ENCODE measurements at places on chromosomes 4 and X.

DNA sequence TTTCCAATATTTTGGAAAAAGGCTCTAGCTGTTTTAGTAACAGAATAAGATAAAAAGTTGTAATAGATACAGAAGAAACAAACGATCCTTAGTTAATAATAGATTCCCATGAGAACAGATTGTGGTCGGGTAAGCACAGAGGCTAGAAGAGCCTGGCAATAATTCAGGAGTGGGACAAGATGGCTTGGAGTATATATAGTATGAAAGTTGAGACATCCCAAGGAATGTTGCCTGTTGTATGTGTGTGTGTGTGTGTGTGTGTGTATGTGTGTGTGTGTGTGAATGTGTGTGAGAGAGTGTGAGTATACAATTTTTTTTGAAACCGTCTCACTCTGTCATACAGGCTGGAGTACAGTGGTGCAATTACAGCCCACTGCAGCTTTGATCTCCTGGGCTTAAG is 150.7 kb downstream of the PDGFC start:
- DNase-seq = no peak

- DNase-seq = no peak
These were observed 36.4 kb downstream of the NLRP2B start for GRCh38 chrX:57643698-57644097.

DNA sequence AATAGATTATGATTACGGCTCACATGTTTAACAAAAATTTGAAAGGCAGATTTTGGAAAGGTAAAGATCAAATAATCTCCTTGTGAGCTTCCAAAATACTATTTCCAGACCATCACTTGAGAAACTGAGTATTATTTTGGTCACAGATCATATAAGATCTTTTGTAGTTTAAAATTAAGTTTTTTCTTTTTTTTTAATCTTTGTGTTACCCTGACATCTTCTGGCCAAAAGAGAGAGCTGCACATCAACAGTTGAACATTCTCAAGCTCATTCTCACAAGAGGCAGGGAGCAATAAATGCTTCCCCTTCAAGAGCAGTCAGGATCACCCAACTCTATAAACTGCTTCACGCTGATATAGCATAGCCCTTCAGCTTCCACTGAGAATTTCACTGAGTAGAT is 15.9 kb downstream of the TMEM192 start:
- peak; percentile 7 for DNase-seq

DNA sequence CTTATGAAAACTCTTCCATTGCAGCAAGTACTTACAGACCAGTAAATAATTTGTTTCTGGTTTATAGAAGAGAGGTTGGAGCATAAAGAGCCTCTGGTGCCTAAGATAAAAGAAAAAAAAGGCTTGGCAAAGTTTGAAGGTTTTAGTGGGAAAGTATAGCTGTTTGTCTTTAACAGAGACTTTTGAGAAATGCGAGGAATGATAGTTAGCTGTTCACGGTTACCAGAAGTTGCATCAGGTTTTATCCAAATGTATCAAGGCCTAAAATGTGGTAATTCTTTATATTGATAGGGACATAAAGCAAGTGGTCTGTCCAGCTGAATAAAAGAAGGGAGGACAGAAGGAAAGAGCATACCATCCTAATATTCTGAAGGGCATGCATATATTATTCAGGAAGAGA is 29.3 kb downstream of the RAP1GDS1 start:
- no peak for DNase-seq

GRCh38 chr4:159787901-159788300 is 685.0 kb downstream of the RAPGEF2 start:
- no peak for DNase-seq

DNA sequence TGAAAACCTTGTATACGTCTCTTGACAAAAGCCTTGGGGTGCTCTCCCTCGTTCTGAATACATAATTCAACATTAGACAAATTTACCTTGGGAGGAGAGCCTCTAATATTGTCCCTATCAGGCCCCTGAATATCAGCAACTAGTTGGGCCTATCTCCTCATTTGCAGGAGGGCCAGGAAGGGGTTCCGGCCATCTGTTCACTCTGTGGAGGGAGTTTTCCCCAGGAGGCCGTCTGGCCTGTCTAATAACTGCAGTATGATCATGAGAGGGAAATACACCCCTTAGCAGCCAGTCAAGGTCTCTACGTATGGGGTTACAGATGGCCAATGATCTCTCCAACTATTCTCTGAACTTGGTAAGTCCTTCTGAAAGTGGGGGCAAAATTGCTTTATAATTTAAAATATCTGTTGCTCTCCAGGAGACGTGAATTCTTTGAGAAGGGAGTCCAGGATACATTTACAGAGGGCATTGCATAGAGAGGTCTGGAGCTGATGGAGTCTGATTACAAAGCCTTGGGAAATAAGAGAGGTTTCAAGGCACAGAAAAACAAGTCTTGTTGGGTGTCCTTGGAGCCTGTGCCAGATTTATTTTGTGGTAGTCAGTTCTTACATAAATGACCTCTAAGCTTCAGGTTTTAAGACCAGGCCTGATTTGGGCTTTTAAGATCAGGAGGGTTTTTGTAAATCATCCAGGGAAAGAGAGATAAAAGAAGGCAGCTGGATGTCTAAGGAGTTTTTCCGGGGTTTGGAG is 48.2 kb upstream of the UXT start:
- no peak for DNase-seq

GRCh38 chr4:69697536-69698242 is 44.6 kb upstream of the UGT2A1 start:
- DNase-seq = no peak

DNA sequence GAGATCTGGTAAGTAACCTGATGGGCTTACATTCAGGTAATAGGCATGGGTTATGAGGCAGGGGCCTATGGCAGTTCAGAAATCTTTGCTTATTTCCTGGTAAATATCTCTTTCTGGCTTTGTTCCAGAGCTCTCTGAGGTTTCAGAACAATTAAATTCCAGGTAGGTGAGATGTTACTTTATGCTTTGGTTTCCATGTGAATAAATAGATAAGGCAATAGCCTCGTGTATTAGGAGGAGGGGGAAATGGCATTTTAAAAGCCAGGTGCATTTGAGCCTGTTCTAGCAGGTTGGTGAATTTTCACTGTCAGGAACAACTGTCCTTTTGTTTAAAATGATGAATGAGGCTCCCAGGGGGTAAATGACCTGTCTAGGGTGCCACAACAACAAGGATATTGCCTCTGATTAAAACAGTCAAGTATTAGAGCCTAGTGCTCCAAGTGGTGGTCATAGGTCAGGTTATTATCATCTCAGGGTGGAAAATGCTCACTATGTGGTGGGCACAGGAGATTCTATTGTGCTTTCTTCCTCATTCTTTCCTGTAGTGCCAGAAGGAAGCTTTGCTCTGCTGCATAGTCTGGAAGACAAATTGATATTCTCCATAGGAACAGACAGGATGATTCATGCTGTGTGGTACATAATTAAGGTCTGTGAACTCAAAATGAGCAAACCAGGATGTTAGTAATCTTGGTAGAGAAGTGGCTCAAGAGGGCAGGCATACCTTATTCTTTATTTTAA is 296.2 kb downstream of the INPP4B start:
- no peak for DNase-seq

DNA sequence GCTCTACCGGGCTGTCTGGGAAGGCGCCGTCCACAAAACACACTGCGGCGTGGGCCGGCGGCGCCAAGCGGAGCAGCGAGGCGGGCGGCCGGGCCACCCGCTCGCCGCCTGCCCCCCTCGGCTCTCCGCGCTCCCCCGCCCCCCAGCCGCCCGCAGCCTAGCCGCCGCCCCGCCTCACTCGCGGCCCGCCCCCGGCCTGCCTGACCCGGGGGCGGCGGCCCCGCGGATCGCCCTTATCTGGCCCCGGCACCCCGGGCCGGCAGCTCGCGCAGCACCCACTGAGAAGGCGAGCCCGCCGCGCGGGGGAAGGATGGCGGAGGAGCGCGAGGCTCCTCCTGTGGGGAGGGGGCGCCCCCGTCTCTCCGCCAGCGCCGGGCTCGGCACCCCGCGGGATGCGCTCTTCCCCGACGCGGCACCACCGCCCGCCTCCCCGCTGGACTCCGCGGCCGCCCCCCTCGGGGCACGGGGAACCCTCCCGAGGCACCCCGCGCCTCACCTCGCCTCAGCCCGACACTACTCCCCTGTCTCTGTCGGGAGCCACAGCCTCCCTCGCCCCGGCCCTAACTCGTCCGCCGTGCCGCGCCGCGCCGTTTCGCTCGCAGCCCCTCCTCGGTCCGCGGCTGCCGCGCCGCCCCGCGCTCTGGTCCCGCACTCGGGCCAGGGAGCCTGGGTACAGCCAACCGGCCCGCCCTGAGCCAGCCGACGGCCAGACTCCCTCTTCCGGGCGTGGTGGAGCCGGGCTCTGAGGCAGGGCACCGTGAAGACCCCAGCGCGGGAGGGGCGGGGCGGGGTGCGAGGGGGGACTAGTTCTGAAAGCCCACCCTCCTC is 566 bp downstream of the ATP11C start:
- peak; percentile 21 for DNase-seq

- DNase-seq = no peak
These were observed 2337.6 kb downstream of the PCDH7 start for GRCh38 chr4:33057736-33058135.

- DNase-seq = peak; percentile 9
These were observed 1.3 kb downstream of the PKD2 start for GRCh38 chr4:88008743-88009171.

- no peak for DNase-seq
These were observed 17.2 kb downstream of the SLC39A8 start for GRCh38 chr4:102328045-102328444.

DNA sequence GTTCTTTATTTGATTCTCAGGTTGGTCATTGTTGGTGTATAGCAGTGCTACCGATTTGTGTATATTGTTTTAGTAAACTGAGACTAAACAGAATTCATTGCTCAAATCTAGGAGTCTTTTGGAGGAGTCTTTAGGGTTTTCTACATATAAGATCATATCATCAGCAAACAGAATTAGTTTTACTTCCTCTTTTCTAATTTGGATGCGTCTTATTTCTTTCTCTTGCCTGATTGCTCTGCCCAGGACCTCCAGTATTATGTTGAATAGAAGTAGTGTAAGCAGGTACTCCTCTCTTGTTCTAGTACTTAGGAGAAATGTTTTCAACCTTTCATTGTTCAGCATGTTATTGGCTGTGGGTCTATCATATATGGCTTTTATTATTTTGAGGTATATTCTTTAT is 92.6 kb downstream of the IQCM start:
- DNase-seq = no peak

- DNase-seq = no peak
These were observed 10.5 kb downstream of the PGM2 start for GRCh38 chr4:37836838-37837440.

GRCh38 chr4:142155347-142155746 is 519.0 kb downstream of the IL15 start:
- no peak for DNase-seq

GRCh38 chrX:36434522-36434921 is 515.0 kb downstream of the CFAP47 start:
- no peak for DNase-seq

- DNase-seq = no peak
These were observed 595.0 kb downstream of the GLUD2 start for GRCh38 chrX:121642415-121642814.

DNA sequence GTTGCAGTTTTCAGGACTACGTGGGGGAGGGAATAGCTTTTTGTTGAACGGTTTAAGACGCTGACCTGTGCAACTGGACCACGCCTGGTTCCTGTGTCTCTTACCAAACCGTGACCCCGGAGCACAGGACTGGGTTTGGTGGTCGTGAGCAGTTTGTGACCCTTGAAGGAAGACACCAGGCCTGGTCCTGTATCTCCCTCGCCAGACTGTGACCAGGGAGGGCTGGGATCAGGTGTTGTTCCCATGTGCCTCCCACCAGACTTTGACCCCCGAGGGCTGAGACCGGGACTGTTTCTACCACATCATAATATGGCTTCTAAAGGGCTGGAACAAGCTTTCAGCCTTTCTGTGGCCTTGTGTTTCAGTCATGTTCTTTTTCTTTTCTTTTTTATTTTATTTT is 683 bp downstream of the EBP start:
- DNase-seq = no peak

- no peak for DNase-seq
These were observed 351.1 kb downstream of the GRXCR1 start for GRCh38 chr4:43243433-43244116.

GRCh38 chrX:9578083-9578779 is 113.4 kb downstream of the TBL1X start:
- no peak for DNase-seq

GRCh38 chrX:132180929-132181328 is 38.3 kb downstream of the RAP2C start:
- DNase-seq = no peak

DNA sequence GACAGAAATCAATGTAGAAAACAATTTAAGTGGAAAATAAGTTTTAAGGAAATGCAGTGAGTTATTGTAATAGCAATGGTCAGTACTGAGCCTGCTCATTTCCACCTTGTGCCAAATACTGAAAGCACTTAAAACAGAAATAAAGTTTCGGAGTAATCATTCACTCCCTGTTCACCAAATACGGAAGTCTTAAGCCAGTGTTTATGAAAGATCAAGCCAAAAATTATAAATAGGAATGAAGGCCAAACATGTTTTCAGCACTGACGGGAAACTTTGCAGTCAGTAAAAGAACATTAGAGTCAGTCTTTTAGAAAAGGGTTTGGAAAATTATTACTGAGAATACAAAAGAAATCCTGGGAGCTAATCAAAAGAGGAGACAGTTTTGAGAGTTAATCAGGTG is 178.6 kb downstream of the DMD start:
- no peak for DNase-seq

DNA sequence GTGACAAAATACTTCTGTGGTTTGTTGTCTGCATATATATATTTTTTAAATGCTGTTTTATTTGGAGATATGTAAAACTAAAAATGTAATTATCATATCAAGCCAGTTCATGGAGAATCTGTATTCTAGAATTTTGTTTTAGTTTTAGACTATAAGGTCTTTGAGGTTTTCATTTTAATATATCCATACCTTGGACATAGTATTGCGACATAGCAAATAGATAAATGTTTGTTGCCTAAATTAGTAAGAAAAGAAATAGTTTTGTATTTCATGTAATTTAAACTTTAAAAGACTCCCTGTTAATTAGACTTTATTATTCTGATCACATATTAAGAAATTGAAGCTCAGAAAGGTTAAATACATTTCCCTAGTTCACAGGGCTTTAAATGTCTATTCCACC is 472.9 kb downstream of the GBA3 start:
- DNase-seq = no peak

DNA sequence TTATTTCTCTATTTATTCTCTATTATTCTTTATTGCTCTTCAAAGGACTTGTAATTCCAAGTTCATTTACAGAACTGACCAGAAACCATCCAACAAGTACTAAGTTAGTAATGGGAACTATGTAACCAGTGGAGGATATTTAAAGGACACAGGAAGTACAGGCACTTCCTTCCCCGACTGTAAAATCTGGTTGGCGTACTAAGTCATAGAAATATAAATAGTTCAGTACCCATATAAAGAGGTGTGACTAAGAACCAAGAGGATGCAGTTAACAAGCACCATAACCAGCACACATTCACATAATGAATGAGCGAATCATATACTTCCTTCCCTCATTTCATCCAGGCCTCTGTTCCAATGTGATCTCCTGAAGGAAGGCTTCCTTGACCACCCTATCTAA is 3.6 kb upstream of the EIF4E start:
- DNase-seq = no peak

DNA sequence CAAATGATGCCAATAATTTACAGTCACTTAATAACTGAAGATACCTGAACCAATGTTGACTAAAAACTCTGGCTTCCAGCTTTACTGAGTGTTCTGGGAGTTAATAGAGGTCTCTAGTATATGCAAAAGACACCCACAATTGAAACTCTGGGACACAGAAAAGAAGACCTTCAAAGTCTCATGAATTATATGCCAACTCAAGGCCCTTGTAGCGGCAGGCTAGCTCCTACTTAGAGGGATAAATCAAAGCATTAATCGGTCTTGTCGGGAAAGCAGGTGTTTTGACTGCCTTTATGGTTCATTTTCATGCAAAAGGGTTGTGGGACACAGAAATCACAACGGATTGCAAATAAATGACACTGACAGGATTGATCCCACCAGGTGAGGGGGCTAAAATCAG is 55.9 kb downstream of the PCDH18 start:
- DNase-seq = no peak
